ENCODE measurements at places on chromosomes 2 and 18.

DNA sequence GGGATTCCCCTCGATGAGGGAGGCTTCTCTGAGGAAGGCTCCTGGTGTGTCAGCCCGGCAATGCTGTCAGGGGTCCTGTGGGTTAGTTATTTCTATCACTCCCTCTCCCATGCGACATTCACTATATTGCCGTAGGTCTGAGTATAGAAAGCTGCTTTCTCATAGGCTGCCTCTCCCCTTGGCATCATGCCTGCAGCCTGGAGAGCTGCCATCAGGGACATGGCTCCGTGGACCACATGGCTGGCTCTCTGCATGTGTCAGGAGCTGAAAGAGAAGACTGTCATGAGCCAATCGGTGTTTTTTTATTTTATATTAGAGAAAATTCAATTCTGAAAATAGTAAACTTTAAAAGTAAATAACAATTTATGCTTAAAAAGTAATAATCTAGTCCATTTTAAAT lies 198.0 kb downstream of the CDH20 start:
- H3K36me3 ChIP-seq: no peaks in the 10 kb centered on the region
- no peaks in the 10 kb centered on the region for H3K27me3 ChIP-seq
- H3K4me1 ChIP-seq: no peaks in the 10 kb centered on the region
- DNase-seq: no peak
- no peak overlapping the region for H3K4me3 ChIP-seq

- peaks cover 11% of the 10 kb centered on the region for H3K27me3 ChIP-seq
- no peak overlapping the region for H3K4me3 ChIP-seq
- no peaks in the 10 kb centered on the region for H3K36me3 ChIP-seq
- no peaks in the 10 kb centered on the region for H3K4me1 ChIP-seq
- no peak for DNase-seq
Measured at GRCh38 chr2:225288986-225289385, 110.5 kb upstream of the NYAP2 start.

DNA sequence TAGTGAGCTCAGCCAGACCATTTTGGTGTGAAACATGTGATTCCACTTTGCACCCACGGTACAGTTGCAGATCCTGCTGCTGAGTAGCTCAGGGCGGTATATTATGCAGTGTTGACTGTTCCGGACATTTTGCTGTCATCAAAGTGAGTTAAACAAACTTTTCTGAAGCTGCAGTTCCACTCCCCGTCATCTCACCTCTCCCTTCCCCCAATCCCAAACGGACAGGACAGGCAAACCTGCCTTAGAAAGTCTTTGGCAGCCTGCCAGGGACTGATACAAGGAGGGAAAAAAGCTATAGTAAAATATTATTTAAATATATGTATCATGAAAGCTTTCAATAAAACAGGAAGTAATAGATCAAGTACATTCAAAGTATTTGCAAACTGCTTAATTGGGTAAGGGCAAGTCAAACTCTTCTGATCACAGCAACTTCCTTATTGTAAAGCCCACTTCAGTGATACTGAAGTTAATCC lies 35.5 kb upstream of the SP5 start:
- no peaks in the 10 kb centered on the region for H3K4me1 ChIP-seq
- no peaks in the 10 kb centered on the region for H3K27me3 ChIP-seq
- peak; percentile 33 for DNase-seq
- peak overlapping the region; percentile 54 for H3K27ac ChIP-seq

DNA sequence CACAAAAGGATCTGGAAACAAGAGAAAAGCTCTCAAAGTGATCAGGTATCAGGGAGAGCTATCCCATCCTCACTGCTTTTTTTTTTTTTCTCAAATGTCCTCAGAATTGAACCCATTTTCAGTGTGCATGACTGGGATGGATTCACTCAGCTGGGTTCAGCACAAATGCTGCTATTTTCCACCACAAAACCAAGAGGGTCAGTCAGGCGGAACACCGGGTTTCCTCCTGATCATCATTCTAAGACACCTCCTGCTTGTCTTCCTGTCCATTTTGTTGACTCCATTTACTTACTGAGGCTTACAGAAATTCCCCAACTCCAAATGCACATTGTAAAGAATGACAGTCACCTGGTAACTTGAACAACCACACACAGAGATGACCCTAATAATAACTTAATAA lies 39.9 kb downstream of the CYRIA start:
- no peaks in the 10 kb centered on the region for H3K27me3 ChIP-seq
- H3K36me3 ChIP-seq: no peaks in the 10 kb centered on the region
- peaks cover 6% of the 10 kb centered on the region for H3K4me1 ChIP-seq
- no peak overlapping the region for H3K4me3 ChIP-seq
- H3K27ac ChIP-seq: no peak overlapping the region

GRCh38 chr2:105872142-105872728 lies 127.5 kb downstream of the NCK2 start:
- peaks cover 11% of the 10 kb centered on the region for H3K4me1 ChIP-seq
- no peak for DNase-seq
- peak overlapping the region; percentile 6 for H3K27ac ChIP-seq
- no peak overlapping the region for H3K4me3 ChIP-seq

GRCh38 chr2:7020059-7020458 lies 102.8 kb downstream of the RNF144A start:
- peaks cover 19% of the 10 kb centered on the region for H3K27me3 ChIP-seq
- no peak for DNase-seq
- H3K27ac ChIP-seq: no peak overlapping the region
- peaks cover 23% of the 10 kb centered on the region for H3K4me1 ChIP-seq
- no peak overlapping the region for H3K4me3 ChIP-seq
- no peaks in the 10 kb centered on the region for H3K36me3 ChIP-seq

GRCh38 chr2:9593925-9594324 lies 36.9 kb downstream of the YWHAQ start:
- H3K27ac ChIP-seq: peak overlapping the region; percentile 55

- no peak overlapping the region for H3K27ac ChIP-seq
- no peaks in the 10 kb centered on the region for H3K27me3 ChIP-seq
- no peak overlapping the region for H3K4me3 ChIP-seq
- no peaks in the 10 kb centered on the region for H3K4me1 ChIP-seq
- no peak for DNase-seq
- H3K36me3 ChIP-seq: no peaks in the 10 kb centered on the region
Measured at GRCh38 chr18:61719671-61720070, 173.1 kb downstream of the RNF152 start.

DNA sequence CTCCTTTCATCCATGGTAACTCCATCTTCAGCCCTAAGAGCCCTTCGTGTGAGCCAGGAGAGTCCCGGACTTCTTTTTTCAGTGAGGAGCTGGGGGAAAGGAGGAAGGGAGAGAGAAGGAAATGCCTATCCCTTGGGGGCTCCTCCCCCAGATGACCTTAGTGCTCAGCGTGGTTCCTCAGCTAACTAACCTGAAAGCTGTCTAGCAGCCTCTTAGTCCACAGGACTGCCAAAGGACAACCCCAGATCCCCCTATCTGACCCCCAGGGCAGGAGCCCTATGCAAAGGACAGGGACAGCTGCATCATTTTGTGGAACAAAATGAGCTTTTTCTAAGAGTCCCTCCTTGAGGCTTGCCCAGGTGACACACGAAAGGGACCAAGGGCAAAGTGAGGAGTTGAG lies 7.9 kb downstream of the SPR start:
- H3K4me3 ChIP-seq: no peak overlapping the region
- H3K4me1 ChIP-seq: peaks cover 8% of the 10 kb centered on the region
- no peaks in the 10 kb centered on the region for H3K27me3 ChIP-seq
- no peak for DNase-seq

DNA sequence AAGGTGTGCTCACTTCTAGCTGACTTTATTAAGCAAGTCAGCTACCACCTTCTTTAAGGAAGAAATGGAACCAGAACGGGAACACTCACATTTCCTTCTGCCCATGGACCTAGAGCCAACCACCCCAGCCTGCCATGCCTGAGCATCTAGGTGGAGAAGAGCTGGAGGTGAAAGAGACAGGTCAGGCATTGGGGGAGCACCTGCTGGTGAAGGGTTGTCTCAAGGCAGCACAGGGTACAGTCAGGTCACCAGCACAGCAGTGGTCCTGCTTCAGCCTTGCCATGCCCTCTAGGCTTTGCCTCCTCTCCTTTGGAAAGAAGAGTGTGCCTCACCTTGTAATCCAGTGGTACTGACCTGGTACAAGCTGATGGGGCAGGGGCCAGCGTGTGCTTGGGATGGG lies 107.9 kb downstream of the KCNF1 start:
- no peaks in the 10 kb centered on the region for H3K36me3 ChIP-seq
- H3K27ac ChIP-seq: no peak overlapping the region
- DNase-seq: no peak
- H3K27me3 ChIP-seq: peaks cover 68% of the 10 kb centered on the region
- no peak overlapping the region for H3K4me3 ChIP-seq
- no peaks in the 10 kb centered on the region for H3K4me1 ChIP-seq

- no peak overlapping the region for H3K27ac ChIP-seq
- peaks cover 19% of the 10 kb centered on the region for H3K36me3 ChIP-seq
- no peak for DNase-seq
- no peak overlapping the region for H3K4me3 ChIP-seq
- no peaks in the 10 kb centered on the region for H3K4me1 ChIP-seq
Measured at GRCh38 chr2:226875438-226876225, 39.8 kb downstream of the RHBDD1 start.

DNA sequence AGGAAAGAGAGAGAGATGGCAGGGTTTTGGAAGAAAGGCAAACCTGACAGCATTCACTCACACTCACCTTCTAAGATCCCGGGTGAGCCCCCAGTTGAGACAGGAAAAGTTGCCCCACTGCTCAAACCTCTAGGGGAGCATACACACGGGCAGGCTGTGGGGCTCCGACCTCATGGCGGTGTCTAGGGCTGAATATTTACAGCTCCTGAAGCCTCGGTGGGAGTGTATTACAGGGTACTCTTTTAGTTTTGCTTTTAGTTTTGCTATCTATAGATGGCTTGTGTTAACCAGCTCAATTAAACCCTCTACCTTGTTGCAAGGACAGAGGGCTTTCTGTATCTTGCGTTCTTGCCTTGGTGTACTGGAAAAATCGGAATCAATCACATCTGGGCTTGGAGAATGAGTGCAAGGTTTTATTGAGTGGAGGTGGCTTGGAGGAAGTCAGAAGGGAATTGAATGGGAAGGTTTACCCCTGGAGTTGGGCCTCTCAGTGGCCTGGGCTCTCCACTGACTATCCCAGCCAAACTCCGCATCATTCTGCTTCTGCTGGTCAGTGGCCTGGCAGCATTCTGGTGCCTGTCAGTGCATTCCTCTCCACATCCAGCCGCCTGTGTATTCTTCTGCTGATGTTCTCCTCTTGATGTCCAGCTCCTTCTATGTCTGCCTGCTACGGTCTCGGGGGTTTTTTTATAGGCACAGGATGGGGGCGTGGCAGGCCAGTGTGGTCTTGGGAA lies 10.1 kb upstream of the IFIH1 start:
- DNase-seq: no peak
- H3K4me1 ChIP-seq: no peaks in the 10 kb centered on the region
- H3K4me3 ChIP-seq: no peak overlapping the region
- H3K36me3 ChIP-seq: no peaks in the 10 kb centered on the region

DNA sequence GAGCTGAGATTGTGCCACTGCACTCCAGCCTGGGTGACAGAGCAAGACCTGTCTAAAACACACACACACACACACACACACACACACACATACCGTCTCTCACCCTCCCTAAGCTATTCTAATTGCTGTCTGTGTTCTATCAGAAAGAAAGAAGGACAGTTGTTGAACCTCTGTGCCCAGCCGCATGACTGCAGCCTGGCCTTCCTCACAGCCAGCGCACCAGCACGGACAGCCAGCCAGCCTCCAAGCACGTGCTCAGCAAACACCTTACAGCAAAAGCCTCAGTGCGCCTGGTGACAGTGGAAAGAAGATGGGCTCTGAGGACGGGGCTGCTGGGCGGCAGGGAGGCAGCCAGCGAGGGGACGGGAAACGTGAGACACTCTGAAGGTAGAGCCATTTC lies 58.0 kb downstream of the ZNF516 start:
- no peak for DNase-seq
- no peaks in the 10 kb centered on the region for H3K27me3 ChIP-seq
- no peak overlapping the region for H3K27ac ChIP-seq
- no peak overlapping the region for H3K4me3 ChIP-seq

GRCh38 chr18:69455125-69455524 lies 54.4 kb downstream of the DOK6 start:
- no peak overlapping the region for H3K4me3 ChIP-seq
- no peaks in the 10 kb centered on the region for H3K36me3 ChIP-seq
- H3K27ac ChIP-seq: no peak overlapping the region
- no peaks in the 10 kb centered on the region for H3K27me3 ChIP-seq
- no peaks in the 10 kb centered on the region for H3K4me1 ChIP-seq

- H3K4me3 ChIP-seq: no peak overlapping the region
- DNase-seq: no peak
- peaks cover 5% of the 10 kb centered on the region for H3K36me3 ChIP-seq
- H3K27me3 ChIP-seq: no peaks in the 10 kb centered on the region
- no peak overlapping the region for H3K27ac ChIP-seq
Measured at GRCh38 chr18:10500038-10500437, 25.8 kb upstream of the NAPG start.

GRCh38 chr2:46269544-46270273 lies 27.5 kb upstream of the EPAS1 start:
- no peaks in the 10 kb centered on the region for H3K27me3 ChIP-seq
- H3K36me3 ChIP-seq: no peaks in the 10 kb centered on the region
- H3K4me3 ChIP-seq: no peak overlapping the region
- H3K4me1 ChIP-seq: no peaks in the 10 kb centered on the region
- no peak overlapping the region for H3K27ac ChIP-seq

DNA sequence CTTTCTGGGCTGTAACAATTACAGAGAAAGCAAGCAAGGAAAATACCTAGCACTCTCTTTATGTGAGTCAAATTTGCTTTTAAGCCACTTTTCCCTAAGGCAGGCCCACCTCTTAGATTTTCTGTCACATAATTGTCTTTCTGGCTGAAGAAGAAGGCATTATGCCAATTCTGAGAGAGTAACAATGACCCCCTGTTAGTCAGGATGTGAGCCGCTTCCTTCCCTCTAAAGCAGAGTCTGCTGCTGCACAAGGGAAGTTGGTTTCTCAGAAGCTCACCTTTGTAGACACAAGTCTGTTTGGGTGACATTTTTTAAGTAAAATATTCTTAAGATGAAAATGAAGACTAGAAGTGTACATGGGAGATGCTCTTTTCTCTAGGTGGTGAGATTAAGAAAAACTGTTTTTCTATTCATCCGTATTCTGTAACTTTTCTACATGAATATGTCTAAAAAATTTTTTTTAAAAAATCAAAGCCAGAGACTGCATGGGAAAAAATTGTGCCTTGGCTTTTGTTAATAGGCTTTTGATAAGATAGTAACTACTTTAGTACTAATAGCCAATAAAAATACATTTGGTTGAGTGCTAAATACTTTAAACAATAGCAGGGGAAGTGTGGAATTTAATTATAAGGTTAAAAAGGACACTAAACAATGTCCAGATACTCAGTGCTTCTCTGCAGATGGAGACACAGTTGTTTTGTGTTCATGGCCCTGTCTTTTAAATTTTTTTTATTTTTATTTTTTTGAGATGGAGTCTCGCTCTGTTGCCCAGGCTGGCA lies 33.4 kb upstream of the VPS54 start:
- H3K36me3 ChIP-seq: no peaks in the 10 kb centered on the region
- peaks cover 23% of the 10 kb centered on the region for H3K4me1 ChIP-seq
- DNase-seq: no peak
- H3K27me3 ChIP-seq: no peaks in the 10 kb centered on the region
- no peak overlapping the region for H3K27ac ChIP-seq

- H3K36me3 ChIP-seq: peaks cover 41% of the 10 kb centered on the region
- no peaks in the 10 kb centered on the region for H3K4me1 ChIP-seq
- no peak overlapping the region for H3K27ac ChIP-seq
- DNase-seq: no peak
Measured at GRCh38 chr2:67412424-67412823, 15.3 kb downstream of the ETAA1 start.

GRCh38 chr18:41938445-41938844 lies 16.6 kb upstream of the PIK3C3 start:
- peaks cover under 1% of the 10 kb centered on the region for H3K27me3 ChIP-seq
- no peak overlapping the region for H3K27ac ChIP-seq
- peaks cover 10% of the 10 kb centered on the region for H3K4me1 ChIP-seq
- no peaks in the 10 kb centered on the region for H3K36me3 ChIP-seq
- DNase-seq: peak; percentile 61

GRCh38 chr2:60460577-60461420 lies 92.7 kb downstream of the BCL11A start:
- H3K4me1 ChIP-seq: peaks cover 4% of the 10 kb centered on the region
- no peak overlapping the region for H3K4me3 ChIP-seq
